Adipocyte (in vitro differentiated cells): ENCODE measurements at places on chromosomes 5 and 9.
A peak's percentile ranks its signal among the peaks of the same experiment; 100 is the strongest.

DNA sequence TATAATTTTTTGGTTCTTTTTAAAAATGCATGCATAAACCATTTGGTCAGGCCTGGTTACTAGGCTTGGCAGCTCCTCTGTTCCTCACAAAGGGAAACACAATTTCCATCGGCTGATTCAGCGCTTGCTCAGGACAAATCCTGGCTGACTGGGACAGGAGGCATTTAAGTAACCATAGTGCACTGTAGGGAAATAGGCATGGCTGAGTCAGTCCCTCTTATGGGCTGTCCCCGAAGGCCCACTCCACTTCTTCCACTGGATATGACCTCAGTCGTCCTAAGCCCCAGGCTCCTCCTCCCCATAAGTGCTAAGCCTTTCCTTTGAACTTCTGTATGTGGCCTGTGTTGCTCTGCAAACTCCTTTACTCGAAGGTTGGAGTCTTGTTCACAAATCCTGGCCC, 71.2 kb upstream of the GLIS3 start:
- peak; percentile 65 for DNase-seq

DNA sequence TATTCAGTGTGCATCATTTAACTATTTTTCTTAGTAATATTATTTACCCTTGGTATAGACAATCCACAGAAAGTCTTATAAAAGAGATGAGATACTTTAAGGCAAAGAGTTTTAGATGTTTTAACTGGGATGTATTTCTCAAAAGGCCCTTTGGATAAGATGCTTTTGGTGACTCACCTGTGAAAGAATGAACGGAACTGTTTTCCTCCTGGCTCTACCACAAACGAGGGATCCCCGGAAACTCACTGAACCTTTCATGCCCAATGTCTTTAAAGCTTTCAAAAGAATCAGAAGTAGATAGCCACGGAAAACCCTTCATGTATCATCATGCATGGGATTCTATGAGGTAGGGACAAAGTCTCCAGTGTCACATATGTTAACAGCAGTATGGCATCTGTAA, 1.6 kb downstream of the ZNF782 start:
- no peak for DNase-seq

DNA sequence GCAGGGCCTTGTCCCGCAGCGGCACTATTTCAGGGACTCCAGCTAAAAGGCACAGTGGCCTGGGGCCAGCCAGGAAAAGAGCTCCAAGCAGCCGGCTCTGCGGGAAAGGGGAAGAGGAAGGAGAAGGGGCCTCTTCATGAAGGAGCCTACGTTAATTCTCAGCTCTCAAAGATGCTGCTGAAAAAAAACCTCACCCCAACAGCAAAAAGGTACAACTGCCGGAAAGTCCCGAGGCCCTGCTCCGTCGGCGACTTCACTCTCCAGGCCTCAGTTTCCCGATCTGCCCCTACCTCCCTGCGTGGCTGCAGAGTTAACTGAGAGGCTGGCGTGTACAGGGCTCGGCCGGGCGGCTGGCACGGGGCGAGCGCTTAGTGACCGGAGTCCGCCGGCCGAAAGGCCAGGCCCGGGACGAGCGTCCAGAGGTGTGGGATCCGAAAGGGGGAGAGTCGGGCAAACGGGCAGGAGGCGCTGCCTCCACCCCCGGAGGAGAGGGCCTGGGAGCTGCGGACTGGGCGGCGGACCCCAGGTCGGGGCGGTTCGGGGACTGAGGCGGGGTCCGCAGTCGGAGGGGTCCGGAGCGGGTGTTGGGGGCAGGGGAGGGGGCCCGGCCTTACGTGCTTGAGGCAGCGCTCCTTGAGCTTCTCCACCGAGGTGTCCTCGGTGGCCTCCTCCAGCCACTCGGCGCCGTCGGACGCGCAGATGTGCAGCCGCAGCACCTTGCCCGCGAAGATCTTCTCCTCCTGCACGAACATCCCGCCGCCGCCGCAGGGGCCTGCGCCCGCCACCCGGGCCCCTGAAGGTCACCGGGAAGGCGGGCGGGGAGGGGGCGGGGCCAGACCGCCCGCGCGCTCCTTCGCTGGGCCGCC, 529 bp downstream of the UBAC1 start:
- peak; percentile 70 for DNase-seq

DNA sequence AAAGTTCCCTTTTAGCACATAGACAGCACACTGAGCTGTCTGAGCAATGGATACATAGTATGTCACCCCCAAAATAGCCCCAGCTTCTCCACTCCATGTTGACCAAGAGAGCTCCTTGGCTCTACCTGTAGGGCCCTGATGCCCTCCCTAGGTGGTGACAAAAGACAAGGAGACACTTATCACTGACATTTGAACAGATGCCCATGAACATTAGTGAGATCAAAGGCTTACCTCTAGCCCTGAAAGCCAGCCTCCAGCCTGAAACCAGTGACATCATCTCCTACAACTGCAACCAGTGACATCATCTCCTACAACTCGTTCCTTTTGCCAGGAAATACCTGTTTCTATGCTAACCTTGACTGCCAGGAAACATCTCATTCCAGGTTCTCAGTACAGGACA, 122.7 kb downstream of the FSTL4 start:
- no peak for DNase-seq

GRCh38 chr9:100294806-100295205, 57.9 kb downstream of the TEX10 start:
- DNase-seq: no peak

DNA sequence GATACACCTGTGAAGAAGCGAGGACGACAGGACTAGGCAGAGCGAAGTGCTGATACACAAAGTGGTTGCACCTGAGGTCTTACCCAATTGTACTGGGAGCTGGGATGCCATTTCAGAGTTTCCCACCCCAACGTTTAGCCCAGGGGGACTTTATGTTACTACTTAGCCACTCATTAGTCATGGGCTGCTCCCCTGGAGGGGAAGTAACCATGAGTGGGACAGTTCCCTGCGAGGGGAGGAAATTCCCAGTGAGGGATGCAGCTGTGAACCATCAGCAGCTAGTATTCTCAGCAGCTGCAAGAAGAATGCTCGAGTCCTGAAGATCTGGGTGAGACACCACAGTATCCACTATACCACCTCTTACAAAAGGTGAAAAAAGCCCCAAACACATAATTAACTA, 93.7 kb upstream of the ACTBL2 start:
- DNase-seq: no peak
